ENCODE measurements at places on chromosomes 16 and 17. TPM values are rescaled to one million over a fixed set of nuclear protein-coding genes. Genes with fewer than 3 reads are reported as not detected.

CACNG3 gene
- 0.94 TPM for polyA plus RNA-seq

RUSF1 gene
- polyA plus RNA-seq: 55.1 TPM

PARD6A gene
- polyA plus RNA-seq: 9.3 TPM

TMEM235 gene
- 0.07 TPM for polyA plus RNA-seq

PDK2 gene
- 48.5 TPM for polyA plus RNA-seq

APOH gene
- 1.6 TPM for polyA plus RNA-seq

HOXB4 gene
- polyA plus RNA-seq: 4.7 TPM

KRTAP1-5 gene
- polyA plus RNA-seq: not detected

TMEM220 gene
- 24.4 TPM for polyA plus RNA-seq

Data from adrenal gland (tissue), 19 donors.